T-helper 17 cell (primary cell): ENCODE measurements at places on chromosomes 1 and 21.

DNA sequence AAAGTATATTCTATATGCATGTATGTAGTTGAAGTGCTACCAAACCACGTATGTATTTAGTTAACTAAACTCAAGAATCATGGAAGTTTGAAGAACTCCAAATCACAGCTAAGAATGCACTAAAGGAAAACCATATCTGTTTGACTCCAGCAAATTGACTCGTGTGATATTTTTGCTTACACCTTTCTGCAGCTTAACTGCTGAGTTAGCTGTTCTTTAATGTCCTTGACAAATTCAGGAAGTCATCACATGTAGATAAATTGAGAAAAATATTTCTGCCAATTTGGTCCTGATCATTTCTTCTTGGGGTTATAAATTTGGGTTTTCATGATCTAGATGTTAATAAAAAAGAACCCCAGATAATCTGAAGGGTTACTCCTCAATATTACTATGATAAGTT is 83.0 kb downstream of the NFIA start:
- no peak for DNase-seq

- no peak for DNase-seq
These were observed 209.8 kb downstream of the PTPRC start for GRCh38 chr1:198848649-198849048.

DNA sequence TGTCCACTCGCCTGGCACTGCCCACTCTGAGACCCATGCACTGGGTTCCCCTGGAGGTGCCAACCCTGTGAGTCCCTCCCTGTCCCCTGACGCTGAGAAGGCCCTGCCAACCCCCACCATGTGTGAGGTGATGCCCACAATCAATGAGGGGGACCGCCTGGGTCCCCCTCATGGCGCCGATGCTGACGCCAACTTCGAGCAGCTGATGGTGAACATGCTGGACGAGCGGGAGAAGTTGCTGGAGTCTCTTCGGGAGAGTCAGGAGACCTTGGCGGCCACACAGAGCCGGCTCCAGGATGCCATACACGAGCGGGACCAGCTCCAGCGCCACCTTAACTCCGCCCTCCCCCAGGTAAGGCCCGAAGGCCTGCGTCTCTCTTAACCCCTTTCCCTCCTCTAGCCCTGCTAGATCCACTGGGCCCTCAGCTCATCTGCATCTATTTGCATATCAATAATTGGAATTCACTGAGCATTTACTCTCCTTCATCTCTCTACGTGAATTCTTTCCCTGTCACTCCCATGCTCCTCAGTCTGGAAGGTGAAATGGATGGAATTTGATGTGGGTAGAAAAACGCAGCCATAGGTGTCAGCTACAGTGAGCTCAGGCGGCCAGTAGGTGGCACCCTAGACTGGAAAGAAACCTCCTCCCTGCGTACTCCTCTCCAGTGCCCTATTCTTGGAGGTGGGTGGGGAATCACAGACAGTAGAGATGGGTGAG is 12.8 kb downstream of the PPFIA4 start:
- no peak for DNase-seq

GRCh38 chr1:165353731-165354671 is 2.5 kb downstream of the LMX1A start:
- no peak for DNase-seq
